ENCODE measurements at places on chromosomes 5 and 9.

DNA sequence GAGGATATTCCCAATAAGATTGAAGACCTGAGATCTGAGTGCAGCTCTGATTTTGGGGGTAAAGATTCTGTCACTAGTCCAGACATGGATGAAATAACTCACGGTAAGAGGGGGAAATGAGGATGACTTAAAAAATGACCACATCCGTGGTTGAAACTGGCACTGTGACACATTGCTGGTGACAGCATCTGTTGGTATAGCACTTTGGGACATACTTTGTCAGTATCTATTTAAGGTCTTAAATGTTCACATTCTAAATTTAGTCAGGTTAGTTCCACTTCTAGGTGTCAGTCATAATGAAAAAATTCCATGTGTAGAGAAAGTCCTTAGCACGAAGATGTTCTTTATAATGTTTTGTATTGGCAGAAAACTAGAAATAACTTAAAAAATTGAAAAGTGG is 70.9 kb downstream of the GAPVD1 start:
- DNase-seq = no peak

GRCh38 chr9:131240047-131240921 is 36.0 kb downstream of the FAM78A start:
- no peak for DNase-seq

- no peak for DNase-seq
These were observed 26.6 kb downstream of the DPYSL3 start for GRCh38 chr5:147483188-147483790.

DNA sequence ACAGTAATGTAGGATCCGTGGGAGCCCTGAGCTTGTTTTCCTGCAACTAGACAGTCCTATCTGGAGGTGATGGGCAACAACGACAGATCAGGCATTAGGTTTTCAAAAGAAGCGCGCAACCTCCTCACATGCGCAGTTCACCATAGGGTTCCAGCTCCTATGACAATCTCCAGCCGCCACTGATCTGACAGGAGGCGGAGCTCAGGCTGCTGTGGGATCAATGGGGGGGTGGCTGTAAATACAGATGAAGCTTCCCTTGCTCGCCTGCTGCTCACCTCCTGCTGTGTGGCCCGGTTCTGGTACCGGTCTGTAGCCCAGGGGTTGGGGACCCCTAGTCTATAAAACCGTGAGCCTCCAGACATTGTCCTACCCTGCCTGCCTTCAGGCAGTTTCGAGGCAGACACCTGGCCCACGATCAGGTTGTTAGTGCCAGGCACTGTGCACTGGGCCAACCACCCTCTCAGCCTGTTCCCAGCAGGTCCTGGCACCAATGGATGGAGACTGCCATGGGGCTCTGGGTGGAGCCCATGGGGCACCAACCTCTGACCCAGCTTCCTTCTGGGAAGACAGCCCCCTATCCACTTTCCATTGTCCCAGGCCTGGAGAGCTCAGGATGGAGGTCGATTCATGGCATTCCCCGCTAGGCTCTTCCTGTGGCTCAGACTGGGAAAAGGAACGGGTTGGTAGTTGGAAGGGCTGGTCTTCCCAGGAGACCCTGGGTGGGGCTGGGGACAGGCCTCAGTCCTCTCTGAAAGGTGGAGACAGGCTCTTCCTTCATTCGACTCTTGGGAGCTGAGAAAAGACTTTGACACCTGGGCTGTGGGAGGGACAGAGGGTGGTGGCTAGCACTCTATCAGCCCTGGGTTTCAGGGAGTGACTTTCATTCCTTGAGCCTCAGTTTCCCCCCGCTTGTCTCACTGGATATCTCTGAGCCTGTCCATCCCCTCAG is 1.7 kb downstream of the ENDOG start:
- DNase-seq = no peak

- DNase-seq = no peak
These were observed 20.8 kb downstream of the PAPPA start for GRCh38 chr9:116174347-116174746.

- DNase-seq = no peak
These were observed 71.7 kb upstream of the SH3PXD2B start for GRCh38 chr5:172525996-172526360.

GRCh38 chr5:126543660-126544059 is 51.4 kb downstream of the ALDH7A1 start:
- no peak for DNase-seq

DNA sequence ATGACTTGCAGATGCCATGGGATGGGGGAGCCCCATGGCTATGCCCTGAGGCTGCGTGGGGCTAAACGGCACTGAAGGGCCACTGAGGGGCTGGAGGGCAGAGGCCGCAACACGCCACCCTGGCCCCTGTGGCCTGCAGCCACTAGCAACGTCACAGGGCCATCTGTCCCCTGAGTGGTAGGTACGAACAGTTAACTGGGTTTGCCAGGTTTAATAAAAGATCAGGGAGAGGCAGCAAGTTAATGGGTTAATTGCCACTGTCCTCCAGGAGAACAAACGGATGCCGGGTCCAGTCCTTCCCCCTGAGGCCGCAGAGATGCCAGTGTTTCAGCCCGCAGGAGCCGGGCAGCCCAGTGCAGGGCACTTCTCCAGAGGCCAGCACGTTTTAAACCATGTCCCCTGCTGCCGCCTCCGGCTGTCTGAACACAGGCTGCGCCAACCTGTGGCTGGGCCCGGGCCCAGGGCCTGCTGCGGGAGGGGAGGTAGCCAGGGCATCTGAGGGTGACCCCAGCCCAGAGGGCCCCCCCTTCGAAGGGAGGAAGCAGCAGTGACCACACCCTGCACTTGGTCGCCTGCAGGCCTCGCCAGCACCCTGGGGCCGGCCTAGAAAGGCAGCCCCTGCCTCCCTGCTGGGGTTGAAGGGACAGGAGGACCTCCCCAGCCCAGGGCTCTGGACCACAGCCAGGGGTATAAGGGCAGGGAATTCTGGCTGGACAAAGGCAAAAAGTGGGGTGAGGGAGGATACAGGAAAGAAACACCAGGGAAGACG is 227.3 kb downstream of the FANCC start:
- no peak for DNase-seq

GRCh38 chr9:118529210-118529609 is 825.0 kb downstream of the TLR4 start:
- DNase-seq = no peak

Data from progenitor cell of endocrine pancreas (in vitro differentiated cells).